ENCODE measurements at places on chromosomes 11 and 22.

DNA sequence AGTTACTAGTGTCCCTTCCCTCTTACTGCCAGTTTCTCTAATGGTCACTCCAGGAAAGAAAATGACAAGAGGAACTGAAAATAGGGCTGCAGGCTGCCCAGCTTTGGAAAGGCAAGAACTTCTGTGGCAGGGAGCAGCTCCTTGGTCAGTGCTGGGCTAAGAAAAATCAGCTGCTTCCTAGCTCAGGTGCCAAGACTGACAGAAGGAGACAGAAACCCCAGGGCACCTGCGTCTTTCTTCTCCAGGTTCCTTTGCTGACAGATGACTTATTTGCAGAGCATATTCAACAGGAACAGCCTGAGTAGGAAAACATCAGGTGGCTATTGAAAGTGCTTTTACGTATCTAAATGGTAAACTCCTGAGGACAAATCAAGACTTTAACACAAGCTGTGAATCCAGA is 25.4 kb downstream of the MAML2 start:
- DNase-seq, result no peak

- DNase-seq, result no peak
Measured at GRCh38 chr11:11563200-11563975, 58.4 kb downstream of the GALNT18 start.

DNA sequence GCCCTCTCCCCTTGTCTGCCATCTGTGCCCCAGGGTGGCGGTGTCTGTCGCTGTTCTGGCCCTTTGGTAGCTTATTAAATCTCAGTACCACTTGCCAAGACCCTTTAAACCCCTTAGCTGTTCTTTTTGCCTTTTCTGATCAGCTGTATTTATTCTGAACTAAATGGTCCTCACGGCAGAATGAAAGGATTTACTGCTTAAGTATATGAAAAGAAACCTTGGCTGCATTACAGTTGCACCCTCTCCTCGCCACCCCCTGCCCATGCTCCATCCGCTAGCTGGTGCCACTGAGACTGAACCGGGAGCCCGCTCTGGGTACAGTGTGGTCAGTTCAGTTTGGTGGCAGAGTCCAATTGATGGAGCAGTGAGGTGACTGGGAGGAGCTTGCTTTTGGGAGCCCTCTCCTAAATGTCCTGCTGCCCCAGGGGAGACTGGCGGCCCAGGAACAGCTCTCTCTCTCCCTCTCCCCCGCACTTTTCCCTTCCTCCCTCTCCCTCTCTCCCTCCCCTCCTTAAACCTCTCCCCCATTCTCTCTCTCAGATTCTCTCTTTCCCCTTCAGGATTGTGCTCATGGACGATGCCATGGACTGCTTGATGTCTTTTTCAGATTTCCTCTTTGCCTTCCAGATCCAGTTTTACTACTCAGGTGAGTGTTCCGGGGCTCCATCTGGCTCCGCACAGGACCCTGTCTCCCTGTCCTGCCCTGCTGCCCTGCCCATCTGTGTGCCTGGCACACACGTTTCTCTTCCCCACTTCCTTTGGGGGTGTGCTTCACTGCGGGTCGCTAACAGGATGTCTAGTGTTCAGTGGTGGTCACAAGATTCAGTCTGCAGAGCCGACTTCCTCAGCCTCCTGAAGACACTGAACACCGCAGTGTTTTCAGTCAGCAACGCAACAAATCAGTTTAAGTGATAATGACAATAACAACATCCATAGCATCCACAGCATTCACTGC is 21.8 kb downstream of the ARFGAP2 start:
- DNase-seq, result no peak

DNA sequence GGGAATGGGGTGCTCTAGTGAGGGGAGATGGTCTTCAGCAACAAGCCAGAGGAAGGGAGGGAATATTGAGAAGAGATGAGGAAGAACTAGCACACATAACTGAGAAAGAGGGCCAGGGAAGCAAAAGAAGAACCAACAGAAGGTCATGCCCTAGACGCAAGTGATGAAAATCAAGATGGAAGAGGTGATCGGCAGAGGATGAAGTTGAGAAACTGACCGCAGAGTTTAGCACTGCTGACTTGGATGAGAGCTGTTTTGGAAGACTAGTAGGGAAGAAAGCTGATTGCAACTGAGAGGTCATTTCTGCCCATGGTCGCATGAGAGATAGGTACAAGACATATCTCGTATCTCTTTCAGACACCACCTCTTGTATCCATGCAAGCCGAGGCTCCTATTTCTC is 2.9 kb downstream of the SPINDOC start:
- DNase-seq, result no peak

GRCh38 chr22:49081261-49081666 is 746.4 kb downstream of the BRD1 start:
- no peak for DNase-seq

DNA sequence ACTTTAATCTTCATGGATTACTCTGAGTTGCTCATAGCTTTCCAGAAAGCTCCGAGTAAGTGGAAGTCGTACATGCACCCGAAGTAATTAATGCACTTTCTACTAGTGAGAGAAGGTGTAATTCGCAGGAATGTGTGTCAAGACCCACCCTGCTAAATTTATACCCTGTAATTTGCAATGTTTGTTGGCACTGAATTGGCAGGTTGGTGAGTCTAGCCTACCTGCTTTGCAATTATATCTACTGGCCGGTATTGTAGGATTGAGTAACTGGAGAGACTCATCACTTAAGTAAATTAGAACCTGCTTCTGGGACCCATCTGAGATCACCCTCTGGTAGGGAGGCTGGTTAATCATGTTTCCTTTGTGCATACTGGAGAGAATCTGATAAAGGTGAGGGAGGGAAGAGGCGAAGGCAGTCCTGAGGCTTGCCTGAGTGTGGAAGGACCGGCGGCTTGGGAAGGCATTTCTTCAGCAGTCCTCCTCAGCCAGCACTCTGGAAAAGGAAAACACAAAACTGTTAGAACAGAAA is 63.3 kb downstream of the LDLRAD3 start:
- DNase-seq, result no peak

GRCh38 chr22:48603621-48604320 is 1223.9 kb downstream of the BRD1 start:
- DNase-seq, result no peak

- DNase-seq, result no peak
Measured at GRCh38 chr11:68011051-68011943, 1.2 kb downstream of the ALDH3B1 start.

GRCh38 chr22:49662681-49663080 is 165.0 kb downstream of the BRD1 start:
- no peak for DNase-seq

GRCh38 chr11:18749681-18750319 is 23.8 kb upstream of the IGSF22 start:
- no peak for DNase-seq

DNA sequence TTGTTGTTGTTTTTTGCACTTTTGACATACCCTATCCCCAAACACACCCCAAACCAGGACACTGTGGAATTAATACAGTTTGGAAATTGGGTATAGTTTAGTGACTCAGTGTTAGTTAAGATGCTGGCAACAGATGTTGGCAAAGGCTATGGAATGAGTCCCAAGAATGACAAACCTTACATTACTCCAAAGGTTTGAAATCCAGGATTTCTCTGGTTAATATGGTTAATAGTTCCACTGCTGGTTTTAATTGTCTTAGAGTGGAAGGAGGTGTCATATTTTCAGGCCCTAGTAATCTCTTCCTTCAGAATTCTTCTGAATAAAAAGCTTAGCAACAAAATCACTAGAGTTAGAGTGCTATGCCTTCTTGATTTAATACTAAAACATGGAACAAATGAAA is 775 bp downstream of the LPXN start:
- no peak for DNase-seq

DNA sequence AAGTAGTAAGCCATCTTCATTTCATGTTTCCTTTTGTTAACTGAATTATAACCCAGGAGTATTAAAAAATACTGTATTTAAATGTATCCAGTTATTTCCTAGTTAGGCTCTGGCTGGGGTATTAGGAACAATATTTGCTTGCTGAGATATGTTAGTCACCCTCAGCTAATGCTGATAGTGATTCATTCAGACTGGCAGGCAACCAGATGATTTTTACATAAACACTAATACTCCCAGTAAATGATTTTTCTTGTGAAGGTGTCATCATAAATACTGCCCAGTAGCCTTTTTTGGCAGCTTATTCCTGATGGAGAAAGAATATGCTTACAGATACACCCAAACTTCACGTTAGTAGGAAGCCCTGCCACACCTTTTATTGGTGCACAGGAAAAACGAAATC is 8.1 kb downstream of the YWHAH start:
- no peak for DNase-seq

- DNase-seq, result no peak
Measured at GRCh38 chr11:102111787-102112508, 1.7 kb downstream of the YAP1 start.

- DNase-seq, result no peak
Measured at GRCh38 chr11:116723511-116723910, 49.3 kb downstream of the BUD13 start.

DNA sequence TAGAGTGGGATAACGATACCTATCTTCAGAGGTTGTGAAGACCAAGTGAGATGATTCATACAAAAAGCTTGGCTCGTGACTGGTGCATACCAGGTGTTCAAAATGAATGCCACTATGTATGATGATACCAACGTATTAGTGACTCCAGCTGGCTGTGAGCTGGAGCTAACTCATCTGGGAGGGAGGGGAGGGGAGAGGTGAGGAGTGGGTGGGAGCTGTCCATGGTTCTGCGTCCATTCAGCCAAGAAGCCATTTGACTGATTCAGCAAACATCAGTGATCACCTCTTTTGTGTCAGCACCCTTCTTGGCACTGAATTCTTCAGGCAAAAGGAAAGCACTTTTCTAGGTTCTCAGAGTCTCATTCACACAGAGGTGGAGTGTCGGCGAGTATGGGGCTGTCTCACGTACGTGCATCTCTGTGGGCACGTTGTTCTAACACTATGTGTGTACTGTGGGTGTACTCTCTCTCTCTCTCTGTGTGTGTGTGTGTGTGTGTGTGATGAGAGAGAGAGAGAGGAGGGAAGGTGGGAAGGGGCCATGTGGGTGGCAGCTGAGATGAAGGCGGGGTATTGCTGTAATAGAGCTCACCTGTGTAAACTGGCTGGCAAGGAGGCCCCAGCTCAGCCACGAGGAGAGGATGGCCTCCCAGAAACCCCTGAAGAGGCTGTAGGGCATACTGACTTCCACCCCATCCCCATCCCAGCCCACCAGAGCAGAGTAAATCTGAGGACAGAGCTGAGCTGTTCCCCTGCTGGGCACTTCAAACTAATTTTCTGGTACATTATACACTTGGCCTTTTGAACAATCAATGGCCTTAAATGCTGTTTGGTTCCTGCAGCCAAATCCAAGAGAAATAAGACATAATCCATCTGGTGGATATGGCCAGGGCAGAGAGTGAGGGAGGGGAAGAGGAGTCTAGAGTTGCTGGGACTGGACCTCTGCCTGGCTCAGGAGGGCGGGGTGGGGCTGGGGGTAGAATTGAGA is 96.1 kb upstream of the THY1 start:
- DNase-seq, result no peak

DNA sequence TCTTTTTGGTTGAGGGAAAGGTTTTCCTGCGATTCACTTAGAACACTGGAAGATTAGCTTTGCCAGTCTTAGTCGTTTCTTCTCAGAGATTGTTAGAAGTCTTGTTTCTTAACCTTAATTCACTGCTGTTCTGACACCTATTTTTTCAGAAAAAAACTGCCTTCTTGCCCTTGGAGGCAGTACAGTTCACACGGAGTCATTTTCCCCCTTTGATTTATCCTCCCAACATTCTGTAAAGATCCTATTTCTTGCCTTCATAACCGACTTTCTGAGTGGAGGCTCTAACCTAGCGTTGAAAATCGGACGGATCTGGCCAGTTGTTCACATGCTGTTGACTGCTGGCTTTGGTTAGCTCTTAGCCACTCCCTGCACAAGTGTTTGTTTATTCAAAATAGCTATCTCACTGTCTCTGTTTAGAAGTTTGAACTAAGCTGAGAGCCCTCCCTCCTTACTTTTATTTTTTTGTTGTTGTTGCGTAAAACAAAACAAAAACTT is 737 bp downstream of the BCL2L13 start:
- no peak for DNase-seq

DNA sequence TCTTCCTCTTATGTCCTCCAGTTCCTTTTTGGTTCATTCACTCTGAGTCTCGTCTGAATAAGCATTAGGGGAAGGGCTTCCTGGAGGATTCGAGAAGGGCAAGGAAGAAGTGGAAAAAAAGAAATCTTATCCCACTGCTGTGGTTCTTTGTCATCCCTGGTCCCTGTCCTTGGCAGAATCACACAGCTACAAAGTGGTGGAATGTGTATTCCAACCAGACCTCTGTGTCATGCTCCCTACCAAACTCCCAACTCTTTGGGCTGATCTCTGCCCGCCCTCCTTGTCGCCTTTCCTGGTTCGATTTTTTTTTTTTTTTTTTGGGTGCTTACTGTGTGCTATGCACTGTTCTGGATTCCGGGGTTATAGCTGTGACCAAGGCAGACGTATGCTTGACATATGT is 61.0 kb downstream of the TEAD1 start:
- DNase-seq, result no peak

DNA sequence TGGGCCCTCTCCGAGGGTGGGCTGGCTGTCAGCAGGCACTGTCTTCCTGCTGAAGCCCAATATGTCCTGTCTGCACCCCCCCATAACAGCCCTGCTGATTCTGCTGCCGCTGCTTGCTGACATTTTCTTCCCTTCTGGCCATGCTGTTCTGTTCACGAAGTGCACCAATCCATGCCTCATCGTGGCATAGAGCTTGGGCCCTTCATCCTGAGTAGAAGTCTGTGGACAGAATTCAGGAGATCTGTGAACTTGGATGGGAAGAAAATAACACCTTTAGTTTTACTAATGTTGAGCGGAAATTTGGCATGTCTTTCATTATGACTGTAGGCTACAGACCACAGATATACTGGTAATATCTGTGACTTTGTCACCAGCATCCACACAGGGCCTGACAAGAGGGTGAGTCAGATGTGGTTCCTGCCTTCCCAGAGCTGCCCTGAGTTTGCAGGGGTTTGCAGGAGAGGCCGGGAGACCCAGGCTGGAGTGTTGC is 14.1 kb upstream of the KIAA0930 start:
- no peak for DNase-seq

DNA sequence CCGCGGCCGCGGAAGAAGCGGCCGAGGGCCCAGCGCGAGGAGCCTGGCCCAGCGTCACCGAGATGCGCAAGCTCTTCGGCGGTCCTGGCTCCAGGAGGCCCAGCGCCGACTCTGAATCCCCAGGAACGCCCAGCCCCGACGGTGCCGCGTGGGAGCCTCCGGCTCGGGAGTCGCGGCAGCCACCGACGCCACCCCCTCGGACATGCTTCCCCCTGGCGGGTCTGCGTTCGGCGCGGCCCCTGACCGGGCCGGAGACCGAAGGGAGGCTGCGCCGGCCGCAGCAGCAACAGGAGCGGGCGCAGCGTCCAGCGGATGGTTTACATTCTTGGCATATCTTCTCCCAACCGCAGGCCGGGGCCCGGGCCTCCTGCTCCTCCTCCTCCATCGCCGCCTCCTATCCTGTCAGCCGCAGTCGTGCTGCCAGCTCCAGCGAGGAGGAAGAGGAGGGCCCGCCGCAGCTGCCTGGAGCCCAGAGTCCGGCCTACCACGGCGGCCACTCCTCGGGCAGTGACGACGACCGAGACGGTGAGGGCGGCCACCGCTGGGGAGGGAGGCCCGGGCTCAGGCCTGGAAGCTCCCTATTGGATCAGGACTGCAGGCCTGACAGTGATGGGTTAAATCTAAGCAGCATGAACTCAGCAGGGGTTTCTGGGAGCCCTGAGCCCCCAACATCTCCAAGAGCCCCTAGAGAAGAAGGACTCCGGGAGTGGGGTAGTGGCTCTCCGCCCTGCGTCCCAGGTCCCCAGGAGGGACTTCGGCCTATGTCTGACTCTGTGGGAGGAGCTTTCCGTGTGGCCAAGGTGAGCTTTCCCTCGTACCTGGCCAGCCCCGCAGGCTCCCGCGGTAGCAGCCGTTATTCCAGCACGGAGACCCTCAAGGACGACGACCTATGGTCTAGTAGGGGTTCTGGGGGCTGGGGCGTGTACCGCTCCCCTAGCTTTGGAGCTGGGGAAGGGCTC is 1.2 kb downstream of the ARHGEF17 start:
- no peak for DNase-seq

Measured in stimulated activated CD4-positive, alpha-beta T cell treated with anti-CD3 and anti-CD28 coated beads, TNF-alpha, amount 100 ng/mL, for 1 hour (primary cell).